ENCODE measurements at places on chromosomes 4 and X. TPM values are rescaled to one million over a fixed set of nuclear protein-coding genes. Genes with fewer than 3 reads are reported as not detected.

ARL9 gene
- 0.35 TPM for total RNA-seq

DNA sequence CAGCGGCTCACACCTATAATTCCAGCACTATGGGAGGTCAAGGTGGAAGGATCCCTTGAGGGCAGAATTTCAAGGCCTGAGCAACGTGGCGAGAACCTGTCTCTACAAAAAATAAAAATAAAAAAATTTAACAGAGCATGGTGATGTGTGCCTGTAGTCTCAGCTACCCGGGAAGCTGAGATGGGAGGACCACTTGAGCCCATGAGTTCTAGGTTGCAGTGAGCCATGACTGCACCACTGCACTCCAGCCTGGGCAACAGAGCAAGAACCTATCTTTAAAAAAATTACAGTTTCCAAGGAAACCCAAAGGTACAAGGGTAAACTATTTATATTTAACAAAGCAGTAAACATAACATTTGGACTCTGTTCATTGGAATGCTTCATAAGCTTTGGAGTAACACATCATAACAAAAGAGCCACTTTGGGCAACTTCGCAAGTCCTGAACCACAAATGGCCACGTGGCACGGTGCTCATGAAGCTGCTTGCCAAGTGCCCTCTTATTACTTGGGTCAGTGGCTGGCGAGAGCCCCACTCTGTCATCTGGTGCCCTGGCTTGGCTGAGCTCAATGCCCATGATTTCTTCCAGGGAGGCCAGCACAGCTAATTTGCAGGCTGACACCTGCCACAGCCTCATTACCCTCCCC is 165.6 kb downstream of the SH3KBP1 start:
- no peak for DNase-seq
- H3K4me3 ChIP-seq, result no peak overlapping the region
- no peaks in the 10 kb centered on the region for H3K36me3 ChIP-seq
- H3K27ac ChIP-seq, result no peak overlapping the region

ARHGEF9 gene
- total RNA-seq, result 25.3 TPM

DNA sequence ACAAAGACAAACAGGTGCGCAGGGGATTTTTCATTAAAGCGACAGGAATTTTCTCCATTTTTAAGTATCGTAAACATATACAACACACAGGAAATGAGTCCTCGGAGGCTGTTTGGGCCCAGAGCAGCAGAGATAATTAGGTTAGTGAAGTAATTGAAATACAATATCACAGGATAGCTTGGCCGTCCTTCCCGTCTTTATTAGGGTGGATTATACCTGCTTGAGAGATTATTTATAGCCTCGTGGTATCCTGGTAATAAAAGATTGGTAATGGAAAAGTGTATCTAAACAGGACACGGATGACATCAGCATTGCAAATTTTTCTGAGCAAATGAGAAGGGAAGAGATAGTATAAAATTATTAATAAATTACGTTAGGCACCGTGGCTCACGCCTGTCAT is 68.2 kb downstream of the CRLF2 start:
- no peaks in the 10 kb centered on the region for H3K4me1 ChIP-seq
- H3K27me3 ChIP-seq, result peaks cover 13% of the 10 kb centered on the region
- no peak overlapping the region for H3K27ac ChIP-seq
- no peak for DNase-seq
- H3K36me3 ChIP-seq, result no peaks in the 10 kb centered on the region
- no peak overlapping the region for H3K4me3 ChIP-seq

F8A3 gene
- total RNA-seq, result 0.84 TPM

DNA sequence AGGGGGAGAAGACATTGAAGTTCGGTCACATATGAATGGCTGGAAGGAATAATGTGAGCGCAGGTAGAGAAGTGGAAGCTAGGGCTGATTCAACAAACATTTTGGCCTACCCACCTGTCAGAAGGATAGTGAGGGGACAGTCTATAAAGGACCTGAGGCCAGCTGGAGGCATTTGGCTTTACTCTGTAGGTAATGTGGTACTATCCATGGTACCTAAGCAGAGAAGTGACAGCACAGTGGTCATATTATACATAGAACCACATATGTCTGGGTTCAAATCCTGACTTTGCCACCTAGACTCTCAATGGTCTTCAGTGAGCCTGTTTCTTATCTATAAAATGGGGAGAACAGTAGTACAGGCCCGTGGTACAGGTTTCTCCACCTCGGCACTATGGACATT is 257.1 kb downstream of the EVC2 start:
- no peaks in the 10 kb centered on the region for H3K27me3 ChIP-seq
- no peak for DNase-seq
- no peaks in the 10 kb centered on the region for H3K36me3 ChIP-seq

DNA sequence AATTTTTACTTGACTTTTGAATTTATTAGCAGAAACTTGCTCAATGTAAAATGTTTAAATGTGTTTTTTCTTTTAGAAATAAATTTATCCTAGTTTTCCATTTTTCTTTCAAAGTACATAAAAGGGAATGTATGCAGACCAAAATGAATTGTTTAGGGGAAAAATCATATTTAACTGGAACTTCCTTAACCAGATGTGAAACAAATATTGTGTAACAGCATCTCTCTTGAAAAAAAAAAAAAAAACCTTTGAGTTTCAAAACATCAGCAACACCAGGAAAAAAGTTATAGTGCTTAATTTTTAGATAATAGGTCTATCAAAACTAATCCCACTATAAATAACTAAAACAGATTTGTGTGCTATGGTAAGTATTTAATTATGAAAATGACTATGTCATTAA is 14.5 kb upstream of the CCNA2 start:
- H3K36me3 ChIP-seq, result peaks cover 10% of the 10 kb centered on the region
- H3K4me3 ChIP-seq, result no peak overlapping the region
- DNase-seq, result no peak
- no peaks in the 10 kb centered on the region for H3K4me1 ChIP-seq

- peaks cover 16% of the 10 kb centered on the region for H3K4me1 ChIP-seq
- no peaks in the 10 kb centered on the region for H3K36me3 ChIP-seq
- no peak within 1 kb of the TSS for H3K27ac ChIP-seq
- H3K4me3 ChIP-seq, result peak within 1 kb of the TSS; percentile 21
- peak; percentile 59 for DNase-seq
Measured at GRCh38 chr4:3766036-3766784, at the start of gene ADRA2C. Gene ADRA2C, plus strand, starts transcription at chr4:3766385. Its CDS starts 222 bp downstream, at chr4:3766607.

DNA sequence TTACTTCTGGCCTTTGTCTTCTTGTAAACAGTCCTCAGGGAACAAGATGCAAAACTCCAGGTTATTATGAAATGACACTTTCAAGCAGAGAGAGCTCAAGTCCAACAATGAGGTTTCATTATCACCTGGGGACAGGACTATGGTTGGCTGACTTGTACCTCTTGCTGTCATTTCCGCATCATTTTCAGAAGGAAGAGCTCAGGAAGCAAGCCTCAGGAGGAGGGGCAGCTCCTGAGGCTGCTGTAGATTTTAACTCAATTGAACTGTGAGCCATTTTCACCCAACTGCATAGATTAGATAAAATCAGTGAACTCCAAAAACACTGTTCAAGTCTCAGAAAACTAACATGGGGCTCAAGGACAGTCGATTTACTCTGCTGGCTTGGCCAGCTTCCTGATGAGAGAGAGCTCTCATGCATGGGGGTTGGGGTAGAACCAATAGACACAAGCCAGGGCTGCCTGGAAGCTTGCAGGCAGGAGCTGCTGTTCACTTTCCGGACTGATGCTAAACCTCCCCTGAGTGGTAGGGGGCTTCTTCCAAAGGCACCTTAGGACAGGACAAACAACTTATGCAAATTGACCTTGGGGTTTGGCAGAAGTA is 23.6 kb downstream of the TMEM255A start:
- H3K4me1 ChIP-seq, result no peaks in the 10 kb centered on the region
- DNase-seq, result no peak
- no peaks in the 10 kb centered on the region for H3K36me3 ChIP-seq
- no peak overlapping the region for H3K4me3 ChIP-seq
- H3K27me3 ChIP-seq, result peaks cover 18% of the 10 kb centered on the region

GLUD2 gene
- 1.4 TPM for total RNA-seq

- DNase-seq, result no peak
- no peaks in the 10 kb centered on the region for H3K4me1 ChIP-seq
- H3K36me3 ChIP-seq, result no peaks in the 10 kb centered on the region
- no peak overlapping the region for H3K4me3 ChIP-seq
- H3K27me3 ChIP-seq, result no peaks in the 10 kb centered on the region
- H3K27ac ChIP-seq, result no peak overlapping the region
Measured at GRCh38 chr4:110904435-110905065, 281.7 kb upstream of the PITX2 start.

GRCh38 chr4:38015886-38016515 is 55.8 kb downstream of the PTTG2 start:
- H3K36me3 ChIP-seq, result peaks cover 19% of the 10 kb centered on the region
- no peak overlapping the region for H3K4me3 ChIP-seq
- no peak overlapping the region for H3K27ac ChIP-seq

- peaks cover 5% of the 10 kb centered on the region for H3K27me3 ChIP-seq
- no peak overlapping the region for H3K4me3 ChIP-seq
- H3K27ac ChIP-seq, result no peak overlapping the region
- H3K36me3 ChIP-seq, result no peaks in the 10 kb centered on the region
- H3K4me1 ChIP-seq, result no peaks in the 10 kb centered on the region
Measured at GRCh38 chrX:97860226-97860625, 976.5 kb downstream of the RPA4 start.

SLC10A6 gene
- 0.18 TPM for total RNA-seq

DACH2 gene
- 0.49 TPM for total RNA-seq

CDS1 gene
- 0.27 TPM for total RNA-seq

GRCh38 chrX:19624739-19625138 is 109.4 kb upstream of the MAP3K15 start:
- H3K27me3 ChIP-seq, result peaks cover 12% of the 10 kb centered on the region
- H3K36me3 ChIP-seq, result no peaks in the 10 kb centered on the region
- H3K4me3 ChIP-seq, result no peak overlapping the region
- no peak overlapping the region for H3K27ac ChIP-seq
- no peak for DNase-seq

GRCh38 chr4:91448668-91449330 is 855.0 kb upstream of the GRID2 start:
- no peak for DNase-seq
- H3K4me3 ChIP-seq, result no peak overlapping the region
- H3K27ac ChIP-seq, result no peak overlapping the region

DNA sequence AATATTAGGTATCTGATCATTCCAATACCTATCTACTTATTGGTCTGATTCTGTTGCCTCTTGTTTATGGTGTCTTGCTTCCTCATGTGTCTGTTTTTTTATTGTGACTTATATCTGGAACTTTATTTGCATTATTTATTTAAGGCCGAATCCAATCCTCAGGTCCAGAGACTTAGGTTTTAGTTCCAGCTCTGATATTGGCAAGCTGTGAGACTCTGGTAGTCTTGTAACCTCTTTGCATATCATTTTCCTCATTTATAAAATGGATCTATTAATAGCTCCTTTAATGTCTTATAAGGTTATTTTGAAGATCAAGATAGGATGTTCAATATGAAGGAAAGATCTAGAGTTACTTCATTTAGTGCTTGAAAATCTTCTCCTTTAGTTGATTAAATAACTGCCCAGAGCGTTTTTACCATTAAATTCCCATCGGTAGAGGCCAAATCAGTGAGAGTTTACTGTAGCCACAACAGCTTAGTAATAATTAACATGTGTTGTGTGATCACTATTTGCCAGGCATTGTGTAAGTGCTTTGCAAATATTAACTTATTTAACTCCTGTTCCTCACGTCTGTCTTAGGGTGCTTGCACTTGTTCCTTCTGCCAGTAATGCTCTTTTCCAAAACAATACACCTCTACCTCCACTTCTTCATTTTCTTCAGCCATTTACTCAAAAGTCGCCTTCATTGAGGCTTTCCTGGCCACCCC is 82.2 kb downstream of the CC2D2A start:
- peaks cover 15% of the 10 kb centered on the region for H3K36me3 ChIP-seq
- H3K4me3 ChIP-seq, result no peak overlapping the region
- no peak for DNase-seq
- no peak overlapping the region for H3K27ac ChIP-seq
- H3K27me3 ChIP-seq, result no peaks in the 10 kb centered on the region

GRK4 gene
- 8.4 TPM for total RNA-seq

DNA sequence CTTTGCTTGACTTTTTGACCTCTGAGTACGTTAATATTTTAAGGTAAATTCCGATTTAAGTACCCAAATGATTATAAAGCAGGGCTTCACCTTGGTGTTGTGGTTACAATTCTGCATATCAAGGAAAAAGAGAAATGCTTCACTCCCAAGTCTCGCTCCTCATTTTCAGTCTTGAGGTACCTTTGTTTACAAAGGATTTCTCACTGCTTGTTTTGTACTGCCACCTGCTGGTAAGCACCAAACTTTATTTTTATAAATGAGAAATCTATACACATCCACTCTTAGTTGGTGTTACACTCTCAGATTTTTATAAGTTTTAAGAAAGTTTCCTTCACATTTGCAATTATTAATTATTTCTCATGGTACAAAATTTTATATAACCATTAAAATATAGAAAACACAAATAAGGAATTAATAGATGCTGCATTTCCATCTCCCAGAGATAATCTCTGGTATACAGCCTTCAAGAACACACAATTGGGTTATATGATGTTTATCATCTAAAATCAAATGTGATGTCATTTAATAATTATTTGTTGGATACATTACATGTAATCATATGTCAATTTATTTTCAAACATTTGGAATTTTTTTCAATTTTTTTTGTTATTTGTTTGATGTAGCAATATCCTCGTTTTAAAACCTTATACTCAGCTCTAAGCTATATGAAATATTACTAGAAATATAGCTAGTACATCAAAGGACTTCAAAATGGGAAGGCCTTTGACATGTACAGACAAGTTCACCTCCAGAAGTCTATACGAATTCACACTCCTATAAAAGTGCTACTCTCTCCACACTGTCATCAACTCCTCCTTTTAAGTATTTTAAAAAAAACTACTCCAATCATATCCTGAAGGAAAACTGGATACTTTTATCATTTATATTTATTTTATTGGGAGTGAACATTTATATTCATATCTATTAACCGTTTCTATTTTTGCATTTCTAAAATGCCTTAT is 179.9 kb downstream of the KCNIP4 start:
- no peaks in the 10 kb centered on the region for H3K4me1 ChIP-seq
- no peak overlapping the region for H3K27ac ChIP-seq
- DNase-seq, result peak; percentile 50
- H3K27me3 ChIP-seq, result no peaks in the 10 kb centered on the region
- no peaks in the 10 kb centered on the region for H3K36me3 ChIP-seq

DNA sequence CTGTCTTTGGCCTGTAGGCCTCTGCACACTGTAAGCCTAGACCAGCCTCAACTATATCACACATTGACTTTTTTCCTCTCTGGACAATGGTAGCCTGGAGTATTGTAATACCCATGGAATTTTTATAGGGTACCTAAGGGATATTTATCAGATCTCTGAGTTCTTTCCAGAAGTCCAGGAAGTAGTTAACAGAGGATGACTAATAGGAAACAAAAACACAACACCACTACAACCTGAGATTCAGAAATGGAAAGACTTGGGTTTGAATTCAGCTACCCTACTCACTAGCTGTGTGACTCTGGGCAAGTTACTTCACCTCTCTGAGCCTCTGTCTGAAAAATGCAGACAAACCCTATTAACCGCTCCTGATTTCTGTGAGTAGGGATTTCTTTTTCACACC is 7.7 kb upstream of the STX18 start:
- no peak for DNase-seq
- H3K27me3 ChIP-seq, result no peaks in the 10 kb centered on the region
- H3K27ac ChIP-seq, result no peak overlapping the region
- no peaks in the 10 kb centered on the region for H3K4me1 ChIP-seq

All from muscle of leg (tissue), 16 donors.